ENCODE measurements at places on chromosomes 11 and 22.

- no peak for DNase-seq
These were observed 281.3 kb downstream of the TTC28 start for GRCh38 chr22:28398355-28398754.

- DNase-seq: peak; percentile 84
These were observed 43.0 kb upstream of the ZBED5 start for GRCh38 chr11:10900681-10901415.

- no peak for DNase-seq
These were observed 25.6 kb downstream of the SMCO4 start for GRCh38 chr11:93517611-93518010.

DNA sequence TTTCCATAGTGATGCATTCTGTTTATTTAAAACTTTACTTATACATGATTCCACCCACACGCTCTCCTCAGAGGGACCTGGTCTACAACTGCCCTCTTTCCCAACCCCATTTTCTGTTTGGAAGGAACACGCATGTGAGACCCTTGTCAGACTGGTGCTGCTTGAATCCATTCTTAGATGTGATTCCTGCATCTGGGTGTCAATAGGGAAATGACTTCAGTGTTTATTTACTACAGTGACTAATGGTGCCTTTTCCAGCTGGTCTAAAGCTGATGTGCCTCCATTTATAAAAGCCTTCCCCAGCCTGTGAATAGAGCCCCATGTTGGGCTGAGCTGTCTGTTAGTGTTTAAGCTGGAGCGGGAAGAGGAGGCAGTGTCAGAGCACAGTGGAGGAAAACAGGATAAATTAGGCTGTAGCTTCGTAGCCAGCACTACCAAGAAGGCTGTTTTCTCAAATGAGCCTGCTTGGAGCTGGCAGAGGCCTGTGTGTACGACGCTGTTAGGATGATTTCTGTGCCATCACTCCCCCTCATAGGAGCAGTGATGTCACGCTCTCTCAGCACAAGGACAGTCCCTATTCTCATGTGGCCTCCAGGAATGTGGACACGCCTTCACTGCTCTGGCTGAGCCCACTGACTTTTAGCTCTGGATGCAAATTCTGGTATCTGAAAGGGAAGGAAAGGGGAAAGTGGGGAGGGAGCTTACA is 18.9 kb upstream of the C11orf96 start:
- no peak for DNase-seq

DNA sequence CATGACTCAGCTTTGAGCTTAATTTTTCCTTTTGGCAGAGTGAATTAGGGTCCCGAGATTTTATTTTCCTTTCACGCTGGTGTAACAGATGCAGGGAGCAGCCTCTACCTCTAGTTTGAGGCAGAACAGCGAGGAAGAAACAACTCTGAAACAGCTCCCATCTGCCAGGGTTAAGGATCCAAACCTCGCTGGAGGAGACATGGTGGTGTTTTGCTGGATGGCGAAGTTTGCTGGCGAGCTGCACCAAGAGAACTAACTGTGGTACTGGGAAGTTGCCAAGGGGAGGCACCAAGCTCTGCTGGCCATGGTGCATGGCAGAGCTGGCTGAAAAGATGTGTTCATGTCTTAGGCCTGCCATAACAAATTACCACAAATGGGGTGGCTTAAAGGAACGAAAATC is 7.6 kb upstream of the ALKBH3 start:
- no peak for DNase-seq

DNA sequence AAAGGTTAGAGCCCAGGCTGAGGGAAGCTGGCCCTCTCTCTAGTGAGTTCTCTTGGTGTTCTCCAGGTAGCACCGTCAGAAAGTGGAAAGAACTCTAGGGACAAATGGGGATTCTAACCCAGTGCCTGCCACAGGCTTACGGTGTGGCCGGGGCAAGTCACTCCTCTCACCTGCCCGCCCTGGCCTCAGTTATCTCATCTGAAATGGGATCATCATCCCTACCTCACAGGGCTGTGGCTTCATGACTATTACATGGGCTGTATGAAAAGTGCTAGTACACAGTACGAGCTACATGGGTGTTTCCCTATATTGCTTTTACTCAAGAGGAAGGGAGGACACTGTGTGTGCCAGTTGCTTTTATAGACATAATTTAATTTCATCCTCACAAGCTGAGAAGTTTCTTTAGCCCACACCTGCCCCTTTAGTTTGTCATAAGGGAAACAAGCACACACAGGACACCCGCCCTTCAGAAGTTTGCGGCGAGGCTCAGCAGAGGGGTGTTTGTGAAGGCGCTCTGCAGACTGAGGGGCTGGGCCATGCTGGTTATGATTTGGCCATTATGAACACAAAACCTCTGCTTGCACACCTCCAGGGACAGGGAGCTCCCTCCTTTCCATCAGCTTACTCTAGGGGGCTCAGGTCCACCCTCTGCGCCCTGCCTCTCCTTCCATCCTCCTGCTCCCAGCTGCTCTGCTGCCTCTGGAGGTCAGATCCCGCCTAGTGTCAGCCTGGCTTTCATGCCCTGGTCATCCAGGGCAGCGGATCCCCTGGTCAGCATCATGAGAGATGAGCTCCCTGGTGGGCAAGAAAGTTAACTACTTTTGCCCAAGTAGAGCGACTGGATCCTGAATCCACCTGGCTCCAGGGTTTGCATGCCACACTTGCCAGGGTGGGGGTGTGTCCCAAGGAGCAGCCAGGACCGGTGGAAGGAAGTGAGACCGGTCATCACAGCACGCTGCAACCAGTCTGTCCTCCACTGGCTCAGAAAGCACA is 1.2 kb downstream of the KLHL35 start:
- no peak for DNase-seq

- peak; percentile 86 for DNase-seq
These were observed 3.1 kb downstream of the CSNK2A3 start for GRCh38 chr11:11349870-11350337.

DNA sequence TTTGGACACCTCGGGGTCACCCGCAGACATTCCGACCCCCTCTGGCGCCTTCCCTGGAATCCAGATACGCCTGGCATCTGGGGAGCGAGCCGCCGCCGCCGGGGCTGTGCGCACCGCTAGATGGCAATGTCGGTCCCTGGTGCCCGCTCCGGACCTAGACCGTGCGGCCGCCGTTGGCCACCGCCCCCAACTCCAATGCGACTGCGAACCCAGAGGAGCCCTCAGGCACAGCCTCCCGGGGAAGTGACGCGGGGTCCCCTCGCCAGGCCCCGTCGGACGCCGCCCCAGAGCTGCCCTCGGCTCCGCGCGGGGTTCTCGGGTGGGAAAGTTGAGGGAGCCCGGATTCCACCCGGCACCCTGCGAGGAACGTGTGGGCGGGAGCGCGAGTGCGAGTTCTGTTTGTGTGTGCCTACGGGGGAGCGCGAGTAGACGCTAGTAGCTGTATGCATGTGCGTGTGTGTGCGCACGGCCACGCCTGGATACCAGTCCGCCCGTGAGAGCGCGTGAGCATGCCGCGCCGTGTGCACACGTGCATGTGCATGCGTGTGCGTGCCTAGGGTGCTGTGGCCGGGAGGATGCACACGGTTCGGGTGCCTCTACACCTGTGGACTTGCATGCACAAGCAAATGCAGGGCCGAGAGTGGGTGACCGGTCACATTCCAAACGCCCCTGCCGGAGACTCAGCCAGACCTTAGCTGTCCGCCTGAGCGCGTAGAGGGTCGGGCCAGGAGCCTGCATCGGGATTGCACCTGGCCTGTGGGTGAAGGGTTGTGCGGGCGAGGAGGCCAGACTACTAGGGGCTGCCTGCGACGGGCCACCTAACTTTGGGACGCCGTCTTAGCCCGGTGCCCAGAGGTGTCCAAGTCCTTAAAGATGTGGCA is 1.9 kb downstream of the CHRM4 start:
- DNase-seq: peak; percentile 90

- DNase-seq: no peak
These were observed 191.9 kb downstream of the CEP164 start for GRCh38 chr11:117519590-117519989.

DNA sequence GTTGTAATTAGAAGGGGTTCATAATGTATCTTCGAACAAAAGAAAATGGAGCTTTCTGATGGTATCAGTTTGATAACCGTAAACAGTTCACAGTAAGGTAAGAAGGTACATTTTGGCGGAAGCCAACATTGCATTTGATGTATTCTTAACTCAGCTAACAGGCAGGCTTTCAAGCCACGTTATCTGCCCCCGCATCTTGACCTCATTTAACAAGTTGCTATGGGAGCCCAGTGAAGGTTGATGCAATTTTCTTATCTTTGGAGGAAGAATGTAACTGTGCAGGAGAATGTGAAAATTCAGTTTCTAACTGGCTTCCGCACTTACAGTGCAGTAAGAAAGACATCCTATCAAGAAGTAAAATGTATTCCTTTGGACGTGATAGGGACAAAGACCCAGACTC is 110.6 kb downstream of the ETS1 start:
- no peak for DNase-seq

GRCh38 chr11:84720706-84721402 is 906.3 kb downstream of the DLG2 start:
- DNase-seq: peak; percentile 40

- DNase-seq: peak; percentile 4
These were observed 18.9 kb downstream of the SHANK3 start for GRCh38 chr22:50691521-50691920.

- DNase-seq: no peak
These were observed 1.3 kb upstream of the KDM2A start for GRCh38 chr11:67117672-67118180.

- DNase-seq: no peak
These were observed 102.1 kb downstream of the MN1 start for GRCh38 chr22:27699383-27700019.

DNA sequence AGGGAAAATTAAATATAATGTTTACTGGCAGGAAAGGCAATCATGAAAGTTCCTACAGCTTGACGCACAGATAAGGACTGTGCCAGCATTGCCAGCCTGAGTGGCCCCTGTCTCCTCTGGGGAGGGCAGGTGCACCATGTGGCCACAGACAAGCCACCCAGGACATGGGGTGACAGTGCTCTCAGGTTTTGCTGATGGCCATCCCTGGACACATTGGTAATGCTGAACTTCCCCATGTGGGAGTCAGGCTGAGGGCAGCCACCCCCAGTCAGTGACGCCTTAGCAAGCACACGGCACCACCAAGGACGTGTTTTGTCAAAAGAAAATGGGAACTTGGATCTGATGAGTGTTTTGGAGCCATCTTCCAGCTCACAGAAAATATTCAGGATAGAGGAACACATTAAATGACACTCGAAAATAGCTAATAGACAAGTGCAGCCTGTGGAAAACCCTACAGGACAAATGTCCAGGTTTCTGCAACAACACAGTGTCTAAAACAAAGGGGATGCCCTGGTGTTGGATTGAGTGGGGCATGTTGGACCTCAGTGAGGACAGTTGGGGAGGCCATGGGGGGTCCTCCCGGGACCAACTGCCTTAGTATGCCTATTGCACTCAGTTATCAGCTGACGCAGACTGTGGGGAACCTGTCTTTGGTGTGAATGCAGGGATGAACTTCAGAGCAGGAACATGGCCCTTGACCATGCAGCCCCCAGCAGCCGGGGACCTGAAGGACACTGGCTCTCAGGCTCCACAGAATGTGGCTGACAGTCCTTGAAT is 1450.5 kb downstream of the BRD1 start:
- no peak for DNase-seq

- DNase-seq: peak; percentile 90
These were observed 464 bp upstream of the CECR2 start for GRCh38 chr22:17368554-17369438.

DNA sequence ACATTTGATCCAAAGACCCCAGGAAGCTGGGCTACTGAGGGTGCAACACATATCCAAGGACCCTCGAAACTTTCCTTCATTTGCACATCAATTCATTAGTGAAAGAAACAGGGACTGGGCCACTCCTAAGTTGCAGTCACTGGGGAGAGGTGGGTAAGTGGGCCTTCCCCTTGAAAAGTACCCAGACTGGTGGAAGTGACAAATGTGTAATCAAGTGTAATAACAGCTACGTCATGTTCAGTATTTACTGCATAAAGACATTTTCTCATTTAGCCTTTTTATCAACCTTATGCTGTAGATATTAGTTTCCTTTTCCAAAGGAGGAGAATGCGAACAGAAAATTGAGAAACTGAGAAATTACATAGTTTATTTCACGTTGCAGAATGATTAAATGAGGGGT is 101.9 kb upstream of the OLFML1 start:
- no peak for DNase-seq

GRCh38 chr11:44307340-44308099 is 2.4 kb downstream of the ALX4 start:
- no peak for DNase-seq

GRCh38 chr11:65646958-65647701 is 9.2 kb downstream of the SIPA1 start:
- DNase-seq: no peak

DNA sequence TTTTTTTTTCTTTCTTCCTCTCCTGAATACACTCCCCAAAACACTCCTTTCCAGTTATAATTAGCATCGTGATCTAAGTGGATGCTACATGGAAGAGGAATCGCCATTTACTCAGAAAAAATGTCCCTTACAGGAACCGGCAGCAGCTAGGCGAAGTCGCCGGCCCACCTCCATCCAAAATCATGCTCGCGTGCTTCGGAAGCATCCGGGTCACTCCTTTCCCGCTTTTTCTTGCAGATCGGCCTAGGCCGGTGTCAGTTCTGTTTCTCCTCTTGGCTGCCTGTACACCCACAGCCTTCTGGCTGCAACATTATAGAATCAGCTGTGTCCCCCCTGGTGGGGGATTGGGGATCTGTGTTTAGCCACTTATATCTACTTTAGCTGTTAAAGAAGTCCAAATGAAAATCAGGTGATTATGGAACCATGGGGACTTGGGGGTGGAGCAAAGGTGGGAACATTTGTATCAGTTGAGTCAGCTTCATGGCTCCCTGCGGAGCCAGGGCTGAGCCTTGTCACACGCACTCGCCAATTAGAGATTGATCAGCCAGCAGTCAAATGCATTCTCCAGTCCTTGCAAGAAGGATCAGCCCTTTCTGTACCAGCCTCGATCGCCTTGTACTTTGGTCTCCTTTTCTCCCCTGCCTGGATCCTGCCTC is 36.3 kb downstream of the ASRGL1 start:
- DNase-seq: no peak

GRCh38 chr22:47787501-47788227 is 1025.2 kb downstream of the TBC1D22A start:
- DNase-seq: no peak

DNA sequence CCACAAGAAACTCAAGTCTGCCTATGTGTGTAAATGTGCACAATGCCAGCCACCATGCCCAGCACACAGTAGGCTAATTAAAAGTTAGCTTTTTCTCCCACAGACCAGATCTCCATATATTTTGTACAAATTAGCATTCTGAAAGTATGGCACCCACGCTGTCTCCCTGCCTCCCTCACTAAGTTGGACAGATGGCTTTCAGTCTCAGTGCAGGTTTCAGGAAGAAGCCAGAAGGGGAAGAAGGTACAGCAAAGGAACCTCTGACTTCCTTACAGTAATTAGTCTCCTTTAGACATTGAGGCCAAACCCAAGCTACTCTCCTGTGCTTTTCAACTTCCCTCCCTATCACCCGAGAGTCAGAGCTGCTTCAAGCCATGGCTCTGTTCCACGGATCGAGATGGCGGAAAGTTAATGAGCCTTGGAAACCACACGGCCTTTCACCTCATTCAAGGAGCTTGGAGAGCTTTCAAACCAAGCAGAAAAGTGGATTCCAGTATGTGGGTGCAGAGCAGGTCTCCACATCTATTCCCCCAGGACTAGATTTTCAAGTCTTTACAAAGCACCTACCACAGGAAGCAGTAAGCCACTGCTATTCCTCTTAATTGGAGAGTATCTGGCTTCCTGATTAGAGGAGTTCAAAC is 221.1 kb upstream of the NARS2 start:
- DNase-seq: no peak

All from SJCRH30 (cell line).